ENCODE measurements at places on chromosomes 7 and 10.
A peak's percentile ranks its signal among the peaks of the same experiment; 100 is the strongest.

DNA sequence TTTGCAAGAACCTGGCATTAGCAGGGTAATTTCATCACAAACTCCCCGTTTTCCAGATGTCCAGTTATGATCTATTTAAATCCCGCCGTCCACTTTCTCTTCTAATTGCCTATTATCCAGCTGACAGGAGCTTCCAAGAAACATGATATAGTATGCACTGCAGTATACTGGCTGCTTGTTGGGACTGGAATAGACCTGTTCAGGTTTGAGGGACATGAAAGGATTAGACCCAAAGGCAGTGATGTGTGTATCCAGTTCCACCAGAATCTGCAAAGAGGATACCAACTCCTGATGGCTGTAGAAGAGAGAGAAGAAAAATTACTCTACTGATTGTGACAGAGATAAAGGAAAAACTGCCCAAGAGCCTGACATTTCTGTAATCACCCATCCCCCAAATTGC, 8.9 kb downstream of the MSS51 start:
- ATAC-seq = no peak

- ATAC-seq = peak; percentile 93
Observed at GRCh38 chr7:97499204-97499603, 232.7 kb upstream of the TAC1 start.

- peak; percentile 19 for ATAC-seq
Observed at GRCh38 chr7:38975944-38976392, 1.7 kb upstream of the POU6F2 start.

DNA sequence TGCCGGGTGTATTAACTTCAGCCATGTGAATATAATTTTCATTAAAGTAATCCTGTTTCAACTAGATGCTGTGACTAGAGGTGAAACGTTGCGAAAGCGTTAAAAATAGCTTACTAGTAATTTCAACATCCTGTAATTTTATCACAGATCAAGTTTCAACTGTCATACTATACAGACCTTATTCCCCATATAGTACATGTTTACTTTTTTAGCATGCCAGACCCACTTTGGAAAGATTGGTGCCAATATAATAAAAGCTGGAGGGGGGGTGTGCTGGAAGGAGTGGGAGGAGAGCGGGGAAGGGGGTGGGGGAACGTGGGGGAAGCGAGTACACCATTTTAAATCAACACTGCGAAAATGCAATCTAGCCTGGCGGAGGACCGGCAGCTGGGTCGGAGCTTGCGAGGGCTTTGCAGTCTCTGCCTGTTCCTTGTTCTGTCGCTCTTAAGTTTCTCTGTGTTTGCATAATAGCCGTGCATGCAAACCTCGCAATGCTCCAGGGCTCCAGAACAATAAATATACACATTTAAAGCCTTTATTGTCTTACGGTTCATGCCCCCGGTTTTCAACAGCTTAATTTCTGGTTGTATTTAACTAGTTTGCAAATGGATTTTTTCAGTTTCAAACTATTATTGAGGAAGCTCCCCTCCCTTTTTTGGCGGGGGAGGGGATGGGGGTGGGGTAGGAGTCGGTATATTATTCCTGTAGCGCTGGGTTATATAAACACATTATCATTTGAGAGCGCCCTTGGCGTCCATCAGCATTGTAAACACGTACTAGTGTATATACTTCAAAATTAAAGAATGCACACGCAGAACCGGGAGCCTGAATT, 1.3 kb upstream of the ARID5B start:
- ATAC-seq = peak; percentile 18

GRCh38 chr7:12110425-12110824, 100.7 kb upstream of the TMEM106B start:
- ATAC-seq = no peak

DNA sequence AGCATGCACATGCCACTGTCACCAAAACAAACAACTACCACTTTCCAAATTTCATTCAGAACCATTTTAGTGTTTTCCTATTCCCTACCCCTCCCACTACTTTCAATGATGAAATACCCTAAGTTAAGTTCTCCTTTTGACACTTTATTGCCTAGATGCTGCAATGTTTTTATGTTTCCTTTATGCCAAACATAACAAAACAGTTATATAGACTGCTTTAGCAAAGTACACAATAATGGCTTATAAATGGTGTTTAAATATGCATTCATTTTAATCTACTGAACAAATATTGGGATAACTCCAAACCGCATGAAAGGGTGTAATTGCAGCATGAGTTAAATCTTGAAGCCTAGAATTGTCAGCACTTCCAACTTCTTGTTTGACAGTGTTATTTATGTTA, 69.2 kb downstream of the PHYHIPL start:
- no peak for ATAC-seq

GRCh38 chr7:107045980-107046379, 1.5 kb downstream of the PRKAR2B start:
- ATAC-seq = peak; percentile 14

GRCh38 chr10:125265579-125265955, 105.2 kb upstream of the CTBP2 start:
- ATAC-seq = no peak

DNA sequence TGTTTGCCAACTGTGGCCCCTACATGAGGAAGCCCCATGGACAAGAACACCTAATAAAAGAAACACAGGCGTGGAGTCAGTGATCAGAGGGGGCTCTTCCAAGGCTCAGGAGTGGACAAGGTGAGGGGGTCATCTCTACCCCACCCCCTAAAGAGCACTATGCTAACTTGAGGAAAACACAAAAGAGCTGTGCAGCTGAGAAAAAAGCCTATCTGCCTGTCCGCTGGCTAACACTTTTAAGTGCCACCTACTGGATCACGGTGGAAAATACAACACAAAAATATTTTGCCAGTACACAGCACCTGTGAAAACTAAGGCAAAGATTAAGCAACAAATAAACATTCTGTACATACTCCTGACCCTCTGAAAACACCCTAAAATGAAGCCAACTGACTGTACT, 53.1 kb upstream of the COBL start:
- ATAC-seq = no peak

DNA sequence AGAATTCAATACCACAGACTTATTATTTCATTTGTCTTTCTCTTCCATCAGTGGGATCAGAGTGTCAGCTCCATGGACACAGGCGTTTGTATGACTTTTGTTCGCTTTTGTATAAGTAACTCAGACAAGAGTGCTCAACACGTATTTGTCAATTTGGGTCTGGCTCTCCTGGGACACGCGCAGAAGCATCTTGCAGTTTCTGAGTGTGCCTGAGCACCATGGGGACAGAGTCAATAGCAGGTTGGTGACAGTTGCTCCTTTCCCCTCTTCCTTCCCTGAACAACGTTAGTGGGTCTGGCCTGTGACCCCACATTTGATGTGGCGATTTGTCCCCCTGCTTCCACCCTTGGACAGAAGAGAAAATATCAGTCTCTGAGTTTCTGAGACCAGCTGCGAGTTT, 120.4 kb upstream of the SDK1 start:
- no peak for ATAC-seq

DNA sequence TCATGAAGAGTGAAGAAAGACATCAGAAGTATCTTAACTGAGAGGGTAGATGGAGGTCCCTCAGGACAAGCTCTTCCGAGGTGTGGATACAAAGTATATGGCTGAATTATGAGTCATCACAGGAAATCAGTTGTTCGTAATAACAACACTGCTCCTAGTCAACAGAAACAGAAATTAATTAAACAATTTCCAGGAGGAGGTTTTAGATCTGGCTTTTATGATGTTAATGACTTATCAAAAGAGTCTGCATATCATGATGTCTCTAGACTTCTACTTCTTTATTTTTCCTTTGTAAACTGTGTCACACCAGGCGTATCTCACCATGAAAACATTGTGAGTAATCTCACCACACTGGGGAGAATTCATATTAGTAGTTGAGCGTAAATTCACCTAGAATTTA, 31.2 kb downstream of the OSBPL3 start:
- ATAC-seq = no peak

GRCh38 chr7:97346349-97346748, 228.9 kb downstream of the SDHAF3 start:
- ATAC-seq = no peak

GRCh38 chr7:118713039-118713438, 488.5 kb downstream of the ANKRD7 start:
- no peak for ATAC-seq

DNA sequence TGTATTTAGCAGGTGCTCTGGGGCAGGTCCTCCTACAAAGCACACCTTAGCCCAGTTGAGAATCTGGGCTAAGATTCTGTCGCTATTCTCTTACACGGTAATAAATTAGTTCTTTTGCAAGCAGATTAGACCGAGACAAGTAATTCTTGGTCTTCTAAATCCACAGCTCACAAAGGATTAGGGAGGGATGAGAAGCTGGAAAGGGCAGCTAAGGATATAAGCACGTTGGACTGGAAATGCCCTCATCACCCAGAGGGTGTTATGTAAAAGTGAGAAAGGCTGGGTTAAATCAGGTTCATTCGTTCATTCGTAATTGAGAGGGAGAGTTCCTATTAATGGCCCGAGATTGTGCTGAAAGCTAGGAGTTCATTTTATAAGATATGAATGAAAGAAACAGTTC, 41.8 kb downstream of the PFKFB3 start:
- ATAC-seq = no peak

- no peak for ATAC-seq
Observed at GRCh38 chr7:26417911-26418413, 126.3 kb downstream of the SNX10 start.

DNA sequence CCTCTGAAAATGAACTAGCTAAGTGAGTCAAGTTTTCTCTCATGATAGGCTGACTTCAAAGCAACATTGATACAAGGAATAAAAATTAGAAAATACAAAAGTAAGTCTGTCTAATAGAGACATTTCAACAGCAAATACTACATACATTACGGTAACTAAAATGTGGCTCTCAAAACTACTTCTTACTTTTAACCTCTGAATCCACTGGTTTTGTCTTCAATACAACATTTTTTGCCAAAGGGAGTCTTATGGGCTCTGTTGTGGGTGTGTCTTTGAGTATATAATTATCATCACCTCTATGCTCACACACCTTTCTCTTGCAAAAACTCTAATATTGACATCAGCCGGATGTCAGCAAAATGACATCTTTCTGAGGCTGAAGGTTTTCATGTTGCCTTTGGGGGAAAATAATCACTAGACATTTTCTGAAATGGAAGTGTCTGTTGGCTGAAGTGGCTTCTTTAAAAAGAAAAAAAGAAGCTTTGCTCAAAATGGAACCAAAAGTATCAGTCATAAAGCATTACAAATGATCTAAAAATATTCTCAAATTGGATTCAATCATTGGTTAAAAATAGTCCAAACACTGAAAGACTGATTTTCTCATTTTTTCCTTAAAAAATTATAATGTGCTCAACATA, 41.8 kb upstream of the FAM133B start:
- no peak for ATAC-seq

- no peak for ATAC-seq
Observed at GRCh38 chr7:27148031-27148755, 619 bp upstream of the HOXA6 start.

DNA sequence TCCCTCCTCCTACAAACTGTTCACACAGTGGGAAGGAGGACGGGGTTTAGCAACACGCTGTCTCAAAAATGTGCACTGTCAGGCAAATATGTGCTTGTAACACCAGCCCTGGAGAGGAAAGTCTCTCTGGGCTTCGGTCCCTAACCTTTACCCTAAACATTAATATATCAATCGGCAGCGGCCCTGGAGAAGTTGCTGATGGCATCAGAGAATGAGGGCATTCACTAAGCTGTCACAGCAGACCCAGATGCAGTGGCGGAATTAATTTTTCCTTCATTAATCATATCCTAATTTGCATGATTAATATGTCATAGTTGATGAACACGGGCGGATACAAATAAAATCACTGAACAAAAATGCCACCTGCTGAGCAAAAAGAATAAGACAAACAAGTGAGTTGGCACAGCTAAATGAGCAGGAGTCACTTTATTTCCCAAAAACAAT, 45.2 kb upstream of the INSIG1 start:
- no peak for ATAC-seq

- no peak for ATAC-seq
Observed at GRCh38 chr7:111825046-111825445, 262.8 kb upstream of the IMMP2L start.

GRCh38 chr10:97713826-97714400, 383 bp downstream of the MARVELD1 start:
- ATAC-seq = peak; percentile 68
